ENCODE measurements at places on chromosomes 6 and 20. TPM values are rescaled to one million over a fixed set of nuclear protein-coding genes. Genes with fewer than 3 reads are reported as not detected.

The VNN1 gene
- 9.2 TPM for total RNA-seq

The OR2B6 gene
- total RNA-seq, result not detected

The UBE3D gene
- total RNA-seq, result 7.9 TPM

The PGC gene
- 4,380 TPM for total RNA-seq

The SHLD1 gene
- 5.5 TPM for total RNA-seq

The EIF2S2 gene
- 76.1 TPM for total RNA-seq

DNA sequence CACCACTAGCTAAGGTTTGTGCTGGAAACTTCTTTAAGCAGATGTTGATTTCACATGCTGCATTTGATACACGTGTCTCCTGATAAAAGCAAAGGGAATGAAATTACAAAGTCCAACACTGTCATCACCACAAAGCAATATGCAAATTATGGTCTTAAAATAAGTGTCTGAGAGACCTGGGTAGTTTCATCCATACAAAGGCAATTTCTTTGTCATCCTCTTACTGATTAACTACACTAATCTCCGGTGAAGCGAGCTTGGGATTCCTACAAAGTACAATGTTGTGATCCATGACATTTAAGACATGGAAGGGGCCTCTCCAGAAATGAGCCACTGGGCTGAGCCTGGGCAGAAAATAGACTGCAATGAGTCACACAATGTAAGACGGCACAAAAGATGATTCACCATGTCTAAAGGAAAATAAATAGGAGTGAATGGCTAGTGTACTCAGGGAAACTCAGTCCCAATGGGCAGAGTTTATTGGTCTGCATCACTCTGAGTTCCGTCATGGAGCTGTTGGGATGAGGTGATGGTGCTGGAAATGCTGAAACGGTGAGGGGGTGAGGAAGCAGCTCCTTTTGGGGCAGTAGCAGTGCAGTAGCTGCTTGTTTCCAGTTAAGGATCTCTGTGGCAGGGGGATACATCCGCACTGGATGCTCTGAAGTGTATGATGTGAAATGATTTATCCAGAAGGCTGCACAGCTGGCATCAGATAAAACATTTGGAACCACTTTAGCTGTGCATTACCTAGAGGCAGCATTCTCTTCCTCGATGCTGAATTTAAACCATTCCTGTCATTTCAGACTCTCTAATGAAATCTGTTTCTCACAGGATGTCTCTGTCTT, 103.3 kb downstream of the IBTK start:
- no peak overlapping the region for H3K27ac ChIP-seq
- H3K27me3 ChIP-seq, result no peaks in the 10 kb centered on the region
- no peaks in the 10 kb centered on the region for H3K4me1 ChIP-seq
- H3K4me3 ChIP-seq, result no peak overlapping the region
- no peak for DNase-seq

- peak overlapping the region; percentile 40 for H3K27ac ChIP-seq
- no peak for DNase-seq
- H3K36me3 ChIP-seq, result no peaks in the 10 kb centered on the region
- peaks cover 32% of the 10 kb centered on the region for H3K4me1 ChIP-seq
- no peak overlapping the region for H3K4me3 ChIP-seq
Observed at GRCh38 chr20:38831995-38832620, 26.6 kb downstream of the PPP1R16B start.

DNA sequence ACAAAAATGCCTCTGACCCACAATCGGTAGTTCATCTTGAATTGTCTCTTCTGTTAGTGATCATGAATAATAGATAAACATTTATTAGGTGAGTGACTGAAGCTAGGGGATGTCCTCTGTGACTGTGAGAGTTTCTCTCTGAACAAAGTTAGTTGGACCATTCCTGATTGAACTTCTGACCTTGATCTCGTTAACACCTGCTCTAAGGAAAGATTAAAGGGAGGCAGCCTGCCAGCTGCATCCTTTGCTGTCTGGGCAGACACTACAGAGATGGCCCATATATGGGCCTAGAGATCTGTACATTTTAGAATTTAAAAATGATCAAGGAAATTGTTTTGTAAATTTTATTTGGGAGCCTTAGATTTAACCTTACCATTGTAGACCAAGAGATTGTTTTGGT, 27.3 kb downstream of the MAPK14 start:
- no peak for DNase-seq
- H3K4me3 ChIP-seq, result no peak overlapping the region
- H3K36me3 ChIP-seq, result peaks cover 4% of the 10 kb centered on the region

DNA sequence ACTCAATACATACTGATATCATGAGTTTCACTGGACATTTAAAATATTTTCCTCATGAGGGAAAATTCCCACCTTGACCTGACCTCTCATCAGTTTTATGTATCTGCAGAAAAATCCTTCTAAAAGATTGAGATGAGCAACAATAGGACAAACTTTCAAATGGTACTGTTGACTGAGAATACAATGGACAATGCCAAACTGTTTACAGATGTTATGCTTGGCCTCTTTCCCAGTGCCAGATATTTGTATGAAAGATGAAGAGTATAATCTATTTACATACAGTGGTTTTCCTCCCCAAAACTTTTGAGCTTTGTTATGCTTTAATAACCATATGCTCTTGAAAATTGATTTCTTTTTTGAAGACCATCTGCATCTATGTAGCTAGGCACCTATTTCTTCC, 245.1 kb upstream of the RSPO3 start:
- no peaks in the 10 kb centered on the region for H3K4me1 ChIP-seq
- H3K36me3 ChIP-seq, result no peaks in the 10 kb centered on the region
- H3K27ac ChIP-seq, result no peak overlapping the region
- H3K27me3 ChIP-seq, result no peaks in the 10 kb centered on the region
- H3K4me3 ChIP-seq, result no peak overlapping the region

DNA sequence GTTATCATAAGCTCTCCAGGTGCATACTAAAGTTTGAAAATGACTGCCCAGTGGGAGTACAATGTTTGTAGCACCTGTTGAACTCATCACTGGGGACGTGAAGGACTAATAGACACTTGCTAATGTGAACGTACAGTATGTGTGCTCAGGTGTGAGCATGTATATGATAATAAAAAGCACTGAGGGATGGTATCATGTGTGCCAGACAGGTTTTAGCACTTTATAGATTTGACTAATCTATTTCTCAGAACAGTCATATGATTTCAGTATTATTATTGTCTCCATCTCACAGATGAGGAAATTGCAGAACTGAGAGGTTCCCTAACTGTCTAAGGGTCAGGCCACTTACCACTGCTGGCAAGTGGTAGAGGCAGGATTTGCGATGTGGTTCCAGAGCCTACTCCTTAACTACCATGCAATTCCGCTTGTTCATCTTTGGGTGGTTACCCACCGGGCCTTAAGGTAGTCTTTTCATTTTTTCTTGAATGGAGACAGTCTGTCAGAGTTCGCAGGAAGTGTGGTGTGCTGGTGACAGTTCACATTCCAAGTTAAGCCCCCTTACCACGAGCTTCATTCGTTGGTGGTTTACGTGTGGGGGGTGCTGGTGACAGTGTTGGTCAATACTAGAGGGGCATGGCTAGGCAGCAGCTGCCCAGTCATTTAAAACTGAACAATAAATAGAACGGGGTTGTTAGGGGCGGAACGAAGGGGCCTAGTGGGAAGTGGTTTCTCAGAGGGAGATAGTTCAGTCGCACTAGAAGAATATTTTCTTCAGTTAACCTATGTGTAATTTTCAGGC, 46.8 kb downstream of the RREB1 start:
- H3K36me3 ChIP-seq, result no peaks in the 10 kb centered on the region
- H3K27me3 ChIP-seq, result no peaks in the 10 kb centered on the region
- peaks cover 80% of the 10 kb centered on the region for H3K4me1 ChIP-seq
- no peak overlapping the region for H3K4me3 ChIP-seq

DNA sequence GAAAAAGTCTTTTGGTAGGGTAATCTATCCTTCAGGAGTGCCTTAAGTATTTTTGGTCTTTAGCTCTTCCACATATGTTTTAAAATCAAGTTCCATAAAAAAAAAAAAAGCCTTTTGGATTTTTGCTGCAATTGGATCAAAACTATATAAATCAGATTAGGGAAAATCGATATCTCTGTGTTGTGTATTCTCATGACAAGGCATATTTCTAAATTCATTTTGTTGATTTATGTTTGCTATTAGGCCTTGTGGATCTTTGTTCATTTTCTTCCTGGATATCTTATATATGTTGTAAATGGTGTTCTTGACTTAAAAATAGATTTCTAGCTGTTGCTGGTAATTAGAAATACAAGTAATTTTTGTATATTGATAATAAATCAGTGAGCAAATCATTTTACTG, 8.8 kb downstream of the HSF2 start:
- H3K4me3 ChIP-seq, result no peak overlapping the region
- no peaks in the 10 kb centered on the region for H3K36me3 ChIP-seq
- no peaks in the 10 kb centered on the region for H3K27me3 ChIP-seq

DNA sequence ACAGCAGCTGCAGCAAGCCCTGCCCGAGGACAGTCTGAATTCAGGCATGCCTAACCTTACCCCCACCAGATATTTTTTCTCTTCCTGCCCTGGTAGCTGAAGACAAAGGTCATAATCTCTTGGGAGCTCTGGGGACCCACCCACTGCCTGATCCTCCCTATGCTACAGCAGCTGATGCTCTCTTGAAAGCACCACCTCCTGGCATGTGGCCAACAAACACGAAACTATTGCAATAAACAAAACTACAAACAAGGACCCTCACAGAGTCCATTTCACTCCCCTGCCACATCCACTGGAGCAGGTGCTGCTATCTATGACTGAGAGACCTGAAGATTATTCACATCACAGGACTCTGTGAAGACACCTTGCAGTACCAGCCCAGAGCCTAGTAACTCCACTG, 238.5 kb upstream of the HS3ST5 start:
- H3K36me3 ChIP-seq, result no peaks in the 10 kb centered on the region
- no peak overlapping the region for H3K27ac ChIP-seq
- DNase-seq, result no peak
- H3K27me3 ChIP-seq, result no peaks in the 10 kb centered on the region
- no peaks in the 10 kb centered on the region for H3K4me1 ChIP-seq

All from upper lobe of left lung (tissue), 6 donors.